Ascending aorta (tissue), 2 donors: ENCODE measurements at places on chromosomes 6 and 20. TPM values are rescaled to one million over a fixed set of nuclear protein-coding genes. Genes with fewer than 3 reads are reported as not detected.

- H3K4me3 ChIP-seq, result no peak overlapping the region
- H3K4me1 ChIP-seq, result no peaks in the 10 kb centered on the region
- H3K27me3 ChIP-seq, result no peaks in the 10 kb centered on the region
- no peaks in the 10 kb centered on the region for H3K36me3 ChIP-seq
Observed at GRCh38 chr20:8518878-8519277, 386.8 kb downstream of the PLCB1 start.

DNA sequence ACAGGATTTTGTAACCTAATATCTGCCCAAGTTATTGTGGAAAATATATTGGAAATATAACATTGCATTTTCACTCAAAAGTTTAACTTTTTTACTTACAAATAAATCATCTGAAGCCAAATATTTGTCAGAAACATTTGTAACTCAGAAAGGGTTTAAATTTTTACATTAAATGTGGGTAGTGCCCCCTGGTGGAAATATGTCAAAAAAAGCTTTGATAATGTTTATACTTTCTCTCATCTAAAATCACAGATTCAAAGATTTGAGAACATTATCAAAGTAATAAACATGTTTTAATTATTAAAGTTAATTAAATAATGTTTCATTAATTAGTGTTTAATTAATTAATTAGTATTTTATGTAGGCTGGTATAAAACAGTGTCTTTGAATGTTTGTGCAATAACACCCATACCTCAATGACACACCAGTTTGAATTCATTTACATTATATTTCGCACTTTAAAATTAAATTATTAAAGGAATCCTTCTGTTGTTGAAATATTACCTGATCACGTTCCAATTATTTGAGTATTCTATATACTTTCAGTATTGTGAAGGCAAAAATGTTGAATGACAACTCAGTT, 320.1 kb upstream of the FKBP1C start:
- DNase-seq, result no peak
- H3K27ac ChIP-seq, result no peak overlapping the region
- no peaks in the 10 kb centered on the region for H3K36me3 ChIP-seq
- no peaks in the 10 kb centered on the region for H3K27me3 ChIP-seq

TREM1 gene
- not detected for total RNA-seq

DNA sequence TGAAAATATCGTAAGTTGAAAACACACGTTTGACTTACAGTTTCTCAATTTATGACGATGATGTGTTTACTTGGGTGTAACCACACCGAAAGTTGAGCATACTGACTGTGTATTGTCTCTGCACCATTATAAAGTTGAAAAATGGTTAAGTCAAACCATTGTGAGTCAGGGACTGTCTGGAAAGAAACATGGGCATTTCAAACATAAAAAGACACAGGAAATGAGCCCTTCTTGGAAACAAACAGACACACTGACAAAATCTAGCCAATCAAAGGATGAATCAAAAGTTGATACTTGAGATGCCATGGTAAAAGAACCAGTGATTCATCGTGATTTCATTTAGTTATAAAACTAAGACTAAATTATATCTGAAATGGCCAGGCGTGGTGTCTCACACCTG, 5.3 kb downstream of the POPDC3 start:
- no peak for DNase-seq
- no peaks in the 10 kb centered on the region for H3K36me3 ChIP-seq
- H3K4me1 ChIP-seq, result peaks cover under 1% of the 10 kb centered on the region

DNA sequence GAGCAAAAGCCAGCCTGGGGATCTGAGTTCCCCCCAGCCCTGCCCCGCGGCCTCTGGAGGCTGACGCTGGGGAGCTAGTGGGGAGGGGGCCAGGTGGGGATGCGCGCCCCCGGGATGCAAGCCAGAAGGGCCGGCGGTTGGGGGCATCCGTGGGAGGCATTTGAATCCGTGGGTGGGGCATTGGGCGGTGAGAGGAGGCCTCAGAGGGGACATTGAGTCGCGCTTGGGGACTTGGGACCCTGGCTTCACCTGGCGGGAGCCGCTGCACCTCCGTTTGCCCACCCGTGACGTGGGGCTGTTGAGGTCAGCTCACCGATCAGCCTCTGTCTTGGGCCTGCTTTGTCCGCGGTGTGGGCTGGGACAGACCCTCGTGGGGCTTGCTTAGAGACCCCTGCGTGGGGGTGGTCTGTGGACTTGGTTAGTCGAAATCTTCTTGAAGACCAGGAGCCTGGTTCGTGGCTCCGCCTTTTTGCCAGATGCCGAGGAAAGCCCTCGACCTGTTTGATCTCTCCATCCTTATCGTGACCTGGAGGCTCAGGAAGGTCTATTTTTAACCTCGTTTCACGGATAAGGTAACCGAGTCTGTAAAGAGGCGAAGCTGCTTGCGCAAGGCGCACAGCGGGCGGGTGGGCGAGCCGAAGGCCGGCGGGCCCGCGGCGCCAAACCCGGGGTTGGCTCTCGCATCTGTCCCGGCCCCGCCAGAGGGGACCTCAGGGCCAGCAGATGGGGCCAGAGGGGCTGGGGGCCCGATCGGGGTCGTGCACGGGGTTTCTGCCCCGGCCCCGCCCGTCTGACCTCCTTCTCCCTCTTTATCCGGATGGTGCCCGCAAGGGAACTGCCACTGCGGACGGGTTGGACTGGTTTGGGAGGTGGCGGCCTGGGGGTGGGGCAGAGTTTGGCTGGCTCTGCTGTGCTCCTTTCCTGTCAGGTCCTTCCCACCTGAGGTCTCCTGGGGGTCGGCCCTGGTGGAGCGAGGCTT, 8.3 kb downstream of the FAM110A start:
- H3K27ac ChIP-seq, result no peak overlapping the region
- DNase-seq, result no peak
- H3K4me3 ChIP-seq, result peak overlapping the region; percentile 41
- H3K27me3 ChIP-seq, result peaks cover 7% of the 10 kb centered on the region
- H3K4me1 ChIP-seq, result peaks cover 7% of the 10 kb centered on the region

DNA sequence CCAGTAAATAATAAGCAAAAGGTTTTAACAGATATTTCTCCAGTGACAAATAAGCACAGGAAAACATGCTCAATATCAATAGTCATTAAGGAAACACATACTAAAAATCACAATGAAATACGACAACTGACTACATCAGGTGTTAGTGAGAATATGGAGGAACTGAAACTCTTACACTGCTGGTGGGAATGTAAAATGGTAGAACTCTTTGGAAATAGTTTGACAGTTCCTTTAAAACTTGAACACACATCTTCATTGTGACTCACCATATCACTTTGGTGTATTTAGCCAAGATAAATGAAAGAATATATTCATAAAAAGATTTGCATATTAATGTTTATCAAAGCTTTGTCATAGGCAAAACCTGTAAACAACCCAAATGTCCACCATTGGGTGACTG, 11.3 kb upstream of the MAP3K5 start:
- no peaks in the 10 kb centered on the region for H3K27me3 ChIP-seq
- no peaks in the 10 kb centered on the region for H3K36me3 ChIP-seq
- no peaks in the 10 kb centered on the region for H3K4me1 ChIP-seq
- no peak overlapping the region for H3K4me3 ChIP-seq
- no peak for DNase-seq

CLIC5 gene
- total RNA-seq, result 7.6 TPM

DNA sequence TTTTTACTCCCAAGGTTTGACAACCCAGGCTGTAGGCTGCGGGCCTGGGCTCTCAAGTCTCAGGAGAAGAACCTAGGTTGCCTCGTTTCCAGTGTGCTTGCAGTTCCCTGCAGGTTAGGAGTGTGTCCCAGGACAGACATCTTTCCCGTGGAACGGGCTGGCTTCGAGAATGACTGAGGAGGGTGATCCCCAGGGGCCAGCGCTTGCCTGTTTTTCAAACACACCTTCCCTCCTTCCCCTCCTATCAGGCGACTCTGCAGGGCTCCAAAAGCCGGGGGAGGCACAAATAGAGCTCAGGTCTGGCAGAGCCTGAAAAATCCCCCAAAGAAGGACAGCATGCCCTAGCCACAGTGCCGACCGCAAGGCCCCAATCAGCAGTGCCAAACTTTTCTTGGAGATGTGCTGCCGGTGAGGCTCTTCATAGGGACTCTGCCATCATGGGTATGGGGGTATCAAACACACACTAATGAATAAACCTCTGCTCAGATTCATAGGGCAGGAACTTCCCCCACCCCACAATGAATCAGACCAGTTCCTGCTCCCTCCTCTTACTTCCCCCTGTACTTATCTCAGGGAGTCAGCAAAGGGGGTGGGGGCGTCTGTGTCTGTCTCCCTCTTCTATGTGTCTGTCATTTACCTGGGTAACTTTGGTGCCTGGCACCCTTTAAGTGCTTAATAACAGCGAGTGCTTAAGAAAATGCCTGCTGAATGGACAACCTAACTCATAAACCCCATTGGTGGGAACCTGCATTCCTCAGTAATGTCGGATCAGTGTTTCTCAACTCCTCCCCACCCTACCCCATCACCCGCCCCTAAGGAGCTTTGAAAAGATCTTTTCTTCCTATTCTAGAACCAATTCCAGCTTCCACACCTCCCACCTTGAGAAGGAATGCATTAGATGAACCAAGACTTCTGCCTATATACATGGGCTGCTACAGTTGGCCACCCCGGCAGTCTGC, 1.6 kb downstream of the KCNG1 start:
- H3K27ac ChIP-seq, result no peak overlapping the region
- H3K36me3 ChIP-seq, result no peaks in the 10 kb centered on the region
- H3K4me1 ChIP-seq, result peaks cover 4% of the 10 kb centered on the region
- no peak for DNase-seq
- peaks cover 11% of the 10 kb centered on the region for H3K27me3 ChIP-seq
- no peak overlapping the region for H3K4me3 ChIP-seq

DNA sequence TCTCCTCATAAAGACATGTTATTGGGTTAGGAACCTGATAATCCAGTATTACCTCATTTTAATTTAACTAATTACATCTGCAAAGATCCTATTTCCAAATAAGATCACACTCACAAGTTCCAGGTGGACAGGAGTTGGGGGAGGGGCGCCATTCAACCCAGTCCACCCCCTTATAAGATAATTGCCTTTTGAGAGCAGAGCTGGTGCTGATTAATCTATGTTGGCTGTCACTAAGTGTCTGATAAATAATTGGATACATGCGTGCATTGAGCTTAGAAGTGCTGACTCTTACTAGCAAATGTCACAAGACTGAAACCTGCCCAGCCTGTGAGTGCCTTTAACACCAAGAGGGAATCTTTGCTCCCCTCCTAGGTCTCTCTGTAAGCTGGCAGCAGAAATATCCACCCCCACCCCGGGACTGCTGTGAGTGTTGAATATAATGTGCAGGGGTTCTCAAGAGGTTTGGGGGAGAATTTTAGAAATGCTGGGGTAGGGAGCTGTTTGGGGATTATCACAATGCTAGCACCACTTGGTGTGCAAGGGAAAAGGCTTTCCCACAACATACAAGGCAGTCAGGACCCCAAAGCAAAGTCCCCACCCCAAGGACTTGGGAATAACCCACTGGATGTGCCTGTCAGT, 87.5 kb downstream of the ANKRD60 start:
- no peak overlapping the region for H3K4me3 ChIP-seq
- H3K4me1 ChIP-seq, result peaks cover 4% of the 10 kb centered on the region
- H3K27me3 ChIP-seq, result no peaks in the 10 kb centered on the region
- no peak for DNase-seq
- H3K36me3 ChIP-seq, result no peaks in the 10 kb centered on the region
- H3K27ac ChIP-seq, result peak overlapping the region; percentile 32

- no peak overlapping the region for H3K4me3 ChIP-seq
- H3K4me1 ChIP-seq, result peaks cover 6% of the 10 kb centered on the region
- no peaks in the 10 kb centered on the region for H3K27me3 ChIP-seq
- no peaks in the 10 kb centered on the region for H3K36me3 ChIP-seq
- no peak for DNase-seq
Observed at GRCh38 chr6:56816370-56816769, 138.5 kb upstream of the BEND6 start.
